Aorta (tissue), 5 donors: ENCODE measurements at places on chromosomes 2 and 18. TPM values are rescaled to one million over a fixed set of nuclear protein-coding genes. Genes with fewer than 3 reads are reported as not detected.

Gene NAT8
- polyA plus RNA-seq: not detected

Gene SGPP2
- polyA plus RNA-seq: 1.6 TPM

Gene VAMP8
- polyA plus RNA-seq: 256 TPM

Gene DDX18
- 24.0 TPM for polyA plus RNA-seq

Gene ANKRD53
- 0.88 TPM for polyA plus RNA-seq

Gene HEATR5B
- 5.0 TPM for polyA plus RNA-seq

Gene MEMO1
- 26.5 TPM for polyA plus RNA-seq

Gene NRP2
- 15.5 TPM for polyA plus RNA-seq

Gene LRRC30
- polyA plus RNA-seq: not detected

Gene AQP12B
- 0.38 TPM for polyA plus RNA-seq

Gene NETO1
- polyA plus RNA-seq: not detected

Gene FSIP2
- not detected for polyA plus RNA-seq

Gene WDR35
- 1.9 TPM for polyA plus RNA-seq

Gene OR6B2
- polyA plus RNA-seq: not detected

Gene RAB17
- polyA plus RNA-seq: 11.1 TPM

Gene SERPINB12
- not detected for polyA plus RNA-seq

Gene GKN1
- 5.1 TPM for polyA plus RNA-seq

Gene DNAH6
- 0.08 TPM for polyA plus RNA-seq

Gene ALPP
- not detected for polyA plus RNA-seq

Gene REG1B
- polyA plus RNA-seq: 16.4 TPM
